ENCODE measurements at places on chromosomes 2 and 18.
A peak's percentile ranks its signal among the peaks of the same experiment; 100 is the strongest.

DNA sequence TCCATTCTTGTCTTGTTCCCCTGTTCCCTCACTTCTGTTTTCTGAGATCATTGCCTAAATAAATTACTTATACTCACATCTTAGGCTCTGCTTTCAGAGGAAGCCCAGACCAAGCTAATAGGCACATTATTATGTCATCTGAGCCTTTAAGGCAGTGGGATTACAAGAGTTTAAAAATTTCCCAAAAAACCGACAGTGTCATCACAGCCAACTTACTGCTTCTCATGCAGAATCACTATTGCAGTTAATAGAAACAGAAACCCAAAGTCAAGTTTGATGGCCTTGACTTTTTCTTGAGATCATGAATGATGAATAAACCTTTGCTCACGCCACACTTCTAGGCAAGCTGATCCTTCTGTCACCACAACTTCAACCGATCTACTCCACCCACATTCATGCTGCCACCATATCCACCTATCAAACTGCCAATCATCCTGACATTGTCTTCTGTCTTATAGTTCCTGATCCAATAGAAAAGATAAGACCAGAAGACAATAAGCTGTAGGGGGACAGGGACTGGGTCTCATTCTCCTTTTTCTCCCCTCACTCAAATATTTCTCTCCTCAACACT lies 142.7 kb upstream of the CREB1 start:
- no peak for DNase-seq

- peak; percentile 65 for DNase-seq
These were observed 16.4 kb upstream of the THADA start for GRCh38 chr2:43611987-43612894.

- DNase-seq, result no peak
These were observed 43.1 kb upstream of the TEX51 start for GRCh38 chr2:126855606-126856005.

GRCh38 chr2:53770264-53770663 lies 2.7 kb downstream of the CHAC2 start:
- no peak for DNase-seq

DNA sequence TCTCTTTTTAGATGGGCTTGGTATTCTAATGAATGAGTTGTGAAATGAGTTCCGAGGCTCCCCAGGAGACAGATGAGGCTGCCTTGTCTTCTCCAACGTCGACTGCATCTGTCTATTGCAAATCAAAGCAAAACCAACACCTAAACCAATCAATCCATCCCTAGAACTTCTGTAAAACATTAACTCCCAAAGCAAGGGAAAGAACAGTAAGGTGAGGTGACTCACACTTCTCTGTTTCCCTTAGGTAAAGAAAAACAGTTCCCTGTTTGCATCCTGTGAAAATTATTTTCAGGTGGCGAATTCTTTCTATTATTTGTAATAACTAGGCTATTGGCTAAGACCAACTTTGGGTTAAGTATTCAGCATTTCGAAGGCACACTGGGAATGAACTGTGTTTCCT lies 249.4 kb downstream of the EPHA4 start:
- DNase-seq, result no peak

- peak; percentile 75 for DNase-seq
These were observed 89.1 kb downstream of the HS1BP3 start for GRCh38 chr2:20561637-20562454.

DNA sequence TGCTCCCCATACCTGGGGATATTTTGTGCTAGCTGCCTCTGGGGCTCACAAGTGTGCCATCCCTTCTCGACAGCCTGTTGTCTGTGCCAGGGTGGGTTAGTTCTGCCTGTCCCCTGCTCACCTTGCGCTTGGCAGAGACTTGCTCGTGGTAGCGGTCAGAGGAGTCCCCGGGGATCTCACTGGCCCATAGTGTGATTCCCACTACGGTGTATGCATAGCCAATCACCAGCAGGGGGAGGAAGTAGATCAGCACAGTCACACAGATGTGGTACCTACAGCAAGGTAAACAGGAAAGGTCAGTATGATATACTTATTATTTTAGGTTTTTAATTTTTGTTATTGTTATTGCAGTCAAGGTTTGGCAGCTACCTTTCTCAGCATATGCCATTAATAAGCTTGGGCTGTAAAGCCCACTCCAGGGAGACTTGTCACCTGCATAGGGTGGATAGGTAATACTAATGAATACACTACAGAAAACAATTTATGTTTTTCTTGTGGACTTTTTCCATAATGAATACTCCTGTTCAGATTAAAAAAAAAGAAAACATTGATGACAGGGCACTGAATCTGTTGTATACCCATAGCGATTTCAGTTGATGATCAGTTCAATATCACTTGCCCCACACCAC lies 95.2 kb downstream of the POLE4 start:
- peak; percentile 11 for DNase-seq

Measured in AG08396 (cell line).